ENCODE measurements at places on chromosomes 1 and 21. TPM values are rescaled to one million over a fixed set of nuclear protein-coding genes. Genes with fewer than 3 reads are reported as not detected.

GRCh38 chr1:3028531-3029282 is 7.4 kb downstream of the ACTRT2 start:
- peak; percentile 14 for DNase-seq

DNA sequence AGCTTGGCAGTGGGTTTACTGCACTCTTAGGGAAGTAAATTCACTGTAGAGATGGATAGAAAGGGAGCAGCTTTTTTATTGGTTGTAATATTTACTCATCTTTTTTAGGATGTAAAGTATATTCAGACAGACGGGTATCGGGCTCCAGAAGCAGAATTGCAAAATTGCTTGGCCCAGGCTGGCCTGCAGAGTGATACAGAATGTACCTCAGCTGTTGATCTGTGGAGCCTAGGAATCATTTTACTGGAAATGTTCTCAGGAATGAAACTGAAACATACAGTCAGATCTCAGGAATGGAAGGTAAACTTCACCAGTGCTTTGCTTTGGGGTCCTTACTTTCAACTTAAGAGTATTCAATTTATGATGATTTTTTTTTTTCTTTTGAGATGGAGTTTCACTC is 3.2 kb downstream of the UHMK1 start:
- DNase-seq = no peak

DNA sequence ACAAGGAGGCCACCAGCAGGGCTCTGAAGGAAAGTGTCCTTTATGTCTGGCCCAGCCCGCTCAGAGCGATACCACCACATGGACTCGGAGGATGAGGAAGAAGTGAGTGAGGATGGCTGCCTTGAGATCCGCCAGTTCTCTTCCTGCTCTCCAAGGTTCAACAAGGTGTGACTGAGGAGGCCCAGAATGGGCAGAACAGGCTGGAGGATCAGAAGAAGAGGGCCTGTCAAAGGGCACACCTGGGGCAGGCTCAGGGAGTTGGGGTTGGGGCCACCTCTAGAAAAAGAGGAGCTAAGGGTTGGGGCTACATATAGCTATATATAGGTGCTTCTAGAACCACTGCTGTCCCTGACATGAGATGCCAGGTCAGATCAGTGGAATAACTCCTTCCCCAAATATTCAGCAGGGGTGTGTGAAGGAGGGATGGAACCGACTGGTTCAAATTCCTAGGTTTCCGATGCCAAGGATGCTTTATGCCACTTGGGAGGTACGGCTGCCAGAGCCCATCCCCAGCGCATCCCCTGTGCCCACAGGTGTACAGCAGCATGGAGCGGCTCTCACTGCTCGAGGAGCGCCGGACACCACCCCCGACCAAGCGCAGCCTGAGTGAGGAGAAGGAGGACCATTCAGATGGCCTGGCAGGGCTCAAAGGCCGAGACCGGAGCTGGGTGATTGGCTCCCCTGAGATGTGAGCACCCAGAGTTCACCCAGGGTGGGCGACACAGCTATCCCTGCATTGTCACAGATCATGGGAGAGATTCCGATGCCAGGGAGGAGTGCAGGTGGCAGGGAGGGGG is 102.2 kb downstream of the PIK3R3 start:
- no peak for DNase-seq

DNA sequence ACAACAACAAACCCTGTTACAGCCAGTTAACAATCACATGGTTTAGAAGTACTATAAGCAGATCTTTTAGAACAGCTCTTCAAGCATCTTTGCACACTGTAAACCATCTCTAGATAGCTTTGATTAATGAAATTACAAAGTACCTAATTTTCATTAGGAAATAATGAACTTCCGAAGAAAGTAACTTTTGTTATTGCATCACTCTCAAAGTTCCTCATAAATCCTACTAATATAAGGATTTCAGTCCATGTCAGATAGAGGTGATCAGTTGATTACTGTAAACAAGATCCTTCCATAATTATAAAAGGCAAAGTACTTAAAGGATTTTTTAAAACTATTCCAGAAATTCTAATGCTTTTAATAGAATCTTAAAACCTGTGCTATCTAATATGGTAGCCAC is 58.2 kb downstream of the FAF1 start:
- DNase-seq = no peak

- DNase-seq = no peak
Observed at GRCh38 chr1:190154744-190155143, 322.9 kb downstream of the BRINP3 start.

DNA sequence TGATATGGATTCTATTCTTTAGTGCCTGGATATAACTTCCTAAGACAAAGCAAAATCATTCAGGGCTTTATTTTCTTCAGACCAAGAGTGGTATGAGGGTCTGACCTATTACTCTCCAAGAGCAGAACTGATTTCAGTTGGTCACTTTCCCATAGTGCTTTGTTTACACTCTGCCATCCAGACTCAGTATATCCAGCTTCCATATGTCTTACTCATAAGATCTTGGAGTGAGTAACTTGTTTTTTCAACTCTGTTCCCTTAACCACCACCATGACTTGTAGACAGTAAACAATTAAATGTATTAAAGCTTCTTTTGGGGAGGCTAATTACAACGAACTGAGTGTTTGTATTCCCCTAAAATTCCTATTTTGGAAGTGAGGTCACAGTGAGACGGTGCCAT is 83.4 kb downstream of the USP24 start:
- no peak for DNase-seq

- DNase-seq = no peak
Observed at GRCh38 chr1:12228979-12229378, 851 bp upstream of the VPS13D start.

GRCh38 chr1:85178396-85178795 is 22.4 kb downstream of the SYDE2 start:
- DNase-seq = no peak

DNA sequence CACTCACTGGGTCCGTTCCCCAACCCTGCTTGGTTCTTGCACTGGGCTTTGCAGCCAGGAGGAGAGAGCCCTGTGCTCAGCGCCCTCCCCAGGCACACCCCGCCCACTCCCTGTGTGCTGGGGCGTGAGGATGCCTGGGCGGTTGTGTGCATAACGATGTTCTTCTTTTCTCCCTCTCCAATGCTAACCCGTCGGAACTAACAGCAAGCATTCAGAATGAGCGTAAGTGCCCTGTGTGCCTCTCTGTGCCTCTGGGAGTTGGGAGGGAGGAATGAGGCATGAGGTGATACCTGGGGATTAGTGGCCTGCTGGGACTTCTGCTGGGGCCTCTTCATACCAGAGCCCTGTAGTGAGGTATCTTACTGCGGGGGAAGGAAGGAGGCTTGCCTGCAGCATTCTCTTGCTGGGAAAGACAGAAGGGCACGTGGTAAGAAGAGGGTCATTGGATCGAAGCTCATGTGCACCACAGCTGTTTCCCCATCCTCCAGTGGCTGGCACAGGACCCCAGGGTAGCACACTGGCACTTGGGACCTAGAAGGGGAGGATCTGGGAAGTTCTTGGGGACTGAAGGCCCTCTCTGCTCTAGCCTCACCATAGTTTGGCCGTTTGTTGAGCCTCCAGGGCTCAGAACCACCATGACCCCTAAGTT is 79.8 kb downstream of the NFASC start:
- no peak for DNase-seq

GRCh38 chr1:243793298-243793697 is 56.7 kb downstream of the AKT3 start:
- no peak for DNase-seq

DIRAS3 gene
- total RNA-seq = 2.9 TPM

LEPR gene
- 25.3 TPM for total RNA-seq

PCSK9 gene
- 2.6 TPM for total RNA-seq

MUTYH gene
- total RNA-seq = 7.2 TPM

PLPPR4 gene
- 9.9 TPM for total RNA-seq

ETS2 gene
- total RNA-seq = 77.0 TPM

SLC44A3 gene
- total RNA-seq = 5.1 TPM

GJA4 gene
- total RNA-seq = 3.4 TPM

CFHR2 gene
- 4.3 TPM for total RNA-seq
